ENCODE measurements at places on chromosomes 5 and 9.

GRCh38 chr5:123511290-123511647, 708 bp upstream of the CSNK1G3 start:
- no peaks in the 10 kb centered on the region for H3K27me3 ChIP-seq
- no peaks in the 10 kb centered on the region for H3K36me3 ChIP-seq
- peak overlapping the region; percentile 76 for H3K4me3 ChIP-seq
- H3K4me1 ChIP-seq = peaks cover 4% of the 10 kb centered on the region

DNA sequence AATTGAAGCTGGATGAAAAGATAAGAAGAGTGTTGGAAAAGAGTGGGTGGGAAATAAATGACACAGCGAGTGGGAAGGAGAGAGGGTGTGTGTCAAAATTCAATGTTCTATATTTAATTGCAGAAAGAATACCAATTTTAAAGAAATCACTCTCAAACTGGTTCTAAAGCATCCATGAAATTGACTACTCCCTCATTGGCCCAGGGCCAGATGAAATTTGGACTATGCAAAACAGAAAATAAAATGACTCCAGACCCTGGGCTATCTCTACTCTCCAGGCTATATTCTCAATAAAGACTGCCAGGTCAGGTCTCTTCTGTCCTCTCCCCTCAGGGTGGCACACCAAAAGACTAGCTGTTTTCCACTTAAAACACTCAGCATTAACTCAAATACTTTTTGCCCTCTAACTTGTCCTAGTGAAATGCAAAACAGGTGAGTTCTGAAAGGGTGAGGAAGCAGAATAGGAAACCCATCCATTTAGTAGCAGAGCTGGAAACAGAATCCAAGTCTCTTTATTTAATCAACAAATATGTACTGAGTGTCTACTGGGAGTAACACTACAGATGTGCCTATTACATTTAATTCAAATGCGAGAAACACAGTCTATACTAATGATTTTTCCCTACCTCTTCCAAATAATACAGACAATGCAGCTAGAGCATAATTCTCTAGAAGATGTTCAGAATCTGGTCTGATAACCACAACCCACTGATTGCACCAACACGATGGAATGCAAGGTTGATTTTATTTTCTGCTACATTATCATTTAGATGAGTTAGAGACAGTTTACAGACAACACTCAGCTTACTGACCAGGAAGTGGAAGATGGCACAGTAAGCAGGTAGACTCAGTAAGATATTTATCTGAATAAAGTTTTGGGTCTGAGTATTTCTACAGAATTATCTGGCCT, 42.1 kb downstream of the EFCAB9 start:
- no peaks in the 10 kb centered on the region for H3K36me3 ChIP-seq
- no peak overlapping the region for H3K27ac ChIP-seq
- H3K4me1 ChIP-seq = no peaks in the 10 kb centered on the region

GRCh38 chr9:134360897-134361296, 34.6 kb downstream of the RXRA start:
- no peaks in the 10 kb centered on the region for H3K27me3 ChIP-seq
- no peaks in the 10 kb centered on the region for H3K36me3 ChIP-seq
- H3K4me3 ChIP-seq = no peak overlapping the region
- H3K4me1 ChIP-seq = peaks cover 4% of the 10 kb centered on the region
- no peak overlapping the region for H3K27ac ChIP-seq

- no peak for DNase-seq
- no peaks in the 10 kb centered on the region for H3K36me3 ChIP-seq
- no peaks in the 10 kb centered on the region for H3K27me3 ChIP-seq
- peaks cover 6% of the 10 kb centered on the region for H3K4me1 ChIP-seq
- H3K27ac ChIP-seq = no peak overlapping the region
Measured at GRCh38 chr5:150454492-150455229, 5.1 kb upstream of the RPS14 start.

GRCh38 chr9:127927201-127927987, 3.2 kb downstream of the PIP5KL1 start:
- no peaks in the 10 kb centered on the region for H3K36me3 ChIP-seq
- H3K4me3 ChIP-seq = no peak overlapping the region
- peaks cover 23% of the 10 kb centered on the region for H3K4me1 ChIP-seq
- H3K27me3 ChIP-seq = no peaks in the 10 kb centered on the region
- no peak overlapping the region for H3K27ac ChIP-seq
- no peak for DNase-seq

- no peaks in the 10 kb centered on the region for H3K27me3 ChIP-seq
- H3K27ac ChIP-seq = no peak overlapping the region
- no peaks in the 10 kb centered on the region for H3K4me1 ChIP-seq
- no peak overlapping the region for H3K4me3 ChIP-seq
Measured at GRCh38 chr9:124527781-124528180, 20.6 kb upstream of the NR5A1 start.

DNA sequence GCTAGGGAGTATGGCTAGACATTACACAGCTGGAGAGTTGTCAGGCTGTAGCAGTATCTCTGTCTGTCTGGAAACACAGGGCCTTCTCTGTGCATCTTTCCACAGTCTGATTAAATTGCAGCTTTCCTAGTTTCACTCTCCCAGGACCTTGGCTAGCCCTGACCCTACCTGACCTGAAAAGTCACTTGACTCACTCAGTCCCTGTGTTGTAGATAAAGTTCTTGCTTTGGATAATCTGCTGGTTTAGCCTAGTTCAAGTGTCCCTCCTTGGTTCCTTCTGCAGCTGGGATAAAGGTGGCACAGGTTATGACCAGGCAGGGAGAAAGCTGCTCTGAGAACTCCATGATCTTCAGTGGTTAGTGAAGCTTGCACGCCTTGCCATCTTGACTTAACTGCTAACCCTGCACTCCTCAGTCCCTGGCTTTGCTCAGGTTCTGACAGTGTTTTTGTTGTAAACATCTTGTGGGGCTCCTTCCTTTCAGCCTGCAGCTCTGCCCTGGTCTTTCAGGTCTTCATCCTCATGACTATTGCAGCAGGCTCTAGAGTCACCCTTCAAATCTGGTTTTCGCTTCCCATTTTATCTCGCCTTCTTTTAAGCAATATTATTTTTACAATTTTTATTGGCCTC, 101.0 kb downstream of the PIP5K1B start:
- no peak for DNase-seq
- H3K4me3 ChIP-seq = no peak overlapping the region
- H3K27me3 ChIP-seq = no peaks in the 10 kb centered on the region

- DNase-seq = no peak
- no peaks in the 10 kb centered on the region for H3K27me3 ChIP-seq
- no peak overlapping the region for H3K27ac ChIP-seq
- H3K36me3 ChIP-seq = peaks cover 6% of the 10 kb centered on the region
Measured at GRCh38 chr5:67142816-67143215, 53.8 kb downstream of the CD180 start.
